Stimulated activated CD8-positive, alpha-beta memory T cell treated with anti-CD3 and anti-CD28 coated beads, Interleukin-4, amount 100 ng/mL, for 48 hours (primary cell): ENCODE measurements at places on chromosomes 1 and 21.

DNA sequence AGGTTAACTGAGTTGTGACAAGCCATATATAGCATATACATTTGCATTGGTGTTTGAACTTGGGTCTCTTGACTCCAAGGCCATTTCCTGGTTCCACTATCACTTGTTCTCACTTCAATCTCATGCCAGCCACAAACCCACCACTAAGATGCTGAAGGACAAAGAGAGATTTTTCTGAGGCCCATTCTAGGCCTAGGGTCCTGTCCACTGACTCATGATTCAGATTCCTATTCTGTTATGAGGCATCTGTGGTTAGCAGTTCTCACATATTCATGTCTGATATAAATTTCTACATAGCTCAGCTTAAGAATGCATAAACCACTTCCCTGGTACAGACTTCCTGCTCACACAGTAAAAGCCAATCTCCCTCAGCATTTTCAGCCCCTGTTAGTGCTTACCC, 326.1 kb upstream of the BEND5 start:
- no peak for DNase-seq

DNA sequence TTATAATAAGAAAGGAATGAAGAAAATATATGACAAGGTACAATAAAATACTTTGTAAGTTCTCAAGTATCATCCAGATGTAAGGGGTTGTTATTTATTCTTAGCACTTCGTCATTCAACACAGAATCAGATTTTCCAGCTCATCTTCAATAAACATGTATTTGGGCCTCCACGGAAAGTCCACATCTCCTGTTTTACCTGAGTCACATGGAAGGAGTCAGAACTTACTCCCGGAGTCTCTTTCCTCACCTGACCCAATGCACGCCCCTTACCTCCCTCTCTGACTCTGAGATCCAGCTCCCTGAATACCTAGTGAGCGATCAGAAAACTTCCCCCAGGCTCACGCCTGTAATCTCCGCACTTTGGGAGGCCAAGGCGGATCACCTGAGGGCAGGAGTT, 1.5 kb upstream of the PMVK start:
- no peak for DNase-seq

DNA sequence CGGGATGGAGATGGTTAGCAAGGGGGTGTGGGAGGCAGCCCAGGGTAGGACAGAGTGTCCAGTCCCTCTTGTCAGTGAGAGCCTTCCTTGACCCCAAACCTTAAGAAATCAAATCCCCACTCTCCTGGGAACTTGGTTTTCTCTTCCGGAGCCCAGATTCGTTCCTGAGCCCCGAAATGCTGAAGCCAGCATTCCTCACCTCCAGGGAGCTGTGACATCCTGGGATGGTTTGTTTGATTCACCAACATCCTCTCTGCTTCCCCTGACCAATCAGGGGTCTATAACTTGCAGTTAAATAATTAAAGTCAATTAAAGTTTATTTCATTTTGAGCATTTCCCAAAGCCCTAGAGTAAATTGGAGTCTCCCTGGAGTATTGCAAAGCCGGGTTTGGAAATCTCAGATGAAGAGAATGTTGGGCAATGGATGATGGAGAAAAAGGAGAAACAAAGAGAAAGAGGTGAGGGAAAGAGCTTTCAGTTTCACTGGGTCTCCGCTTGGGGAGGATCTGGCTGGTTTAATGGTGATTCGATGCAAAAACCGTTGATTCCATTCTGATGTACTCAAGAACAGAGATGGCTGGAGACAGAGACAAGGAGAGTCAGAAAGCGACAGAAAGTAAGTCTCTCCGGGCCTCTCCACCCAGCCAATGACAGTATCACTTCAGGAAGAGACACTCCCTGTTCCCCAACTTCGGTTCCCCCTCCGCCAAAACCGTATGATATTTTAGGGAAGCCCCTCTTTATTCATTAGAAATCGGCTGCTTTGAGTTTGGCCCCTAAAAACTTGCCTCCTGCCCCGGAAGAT, 12.8 kb upstream of the ALX3 start:
- DNase-seq: no peak

GRCh38 chr1:24849672-24850295, 80.3 kb downstream of the RUNX3 start:
- DNase-seq: peak; percentile 45

DNA sequence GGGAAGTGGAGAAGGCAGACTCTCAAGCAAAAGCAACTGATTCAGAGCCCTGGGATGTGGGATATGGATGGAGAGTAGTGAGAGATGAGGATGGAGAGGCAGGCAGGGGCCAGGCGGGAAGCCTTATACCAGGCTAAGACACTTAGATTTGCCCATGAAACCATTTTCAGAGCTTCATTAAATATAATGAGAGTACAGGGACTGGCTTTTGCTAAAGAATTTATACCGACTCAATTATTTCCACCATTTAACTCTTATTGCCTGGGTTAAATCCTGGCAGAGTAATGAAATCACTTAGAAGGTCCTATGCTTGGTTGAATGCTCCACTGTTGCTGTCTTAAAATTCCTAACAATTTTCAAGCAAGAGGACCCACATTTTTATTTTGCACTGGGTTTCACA, 311.7 kb downstream of the KCNH1 start:
- DNase-seq: no peak

GRCh38 chr1:70966018-70966638, 81.5 kb downstream of the PTGER3 start:
- DNase-seq: no peak

DNA sequence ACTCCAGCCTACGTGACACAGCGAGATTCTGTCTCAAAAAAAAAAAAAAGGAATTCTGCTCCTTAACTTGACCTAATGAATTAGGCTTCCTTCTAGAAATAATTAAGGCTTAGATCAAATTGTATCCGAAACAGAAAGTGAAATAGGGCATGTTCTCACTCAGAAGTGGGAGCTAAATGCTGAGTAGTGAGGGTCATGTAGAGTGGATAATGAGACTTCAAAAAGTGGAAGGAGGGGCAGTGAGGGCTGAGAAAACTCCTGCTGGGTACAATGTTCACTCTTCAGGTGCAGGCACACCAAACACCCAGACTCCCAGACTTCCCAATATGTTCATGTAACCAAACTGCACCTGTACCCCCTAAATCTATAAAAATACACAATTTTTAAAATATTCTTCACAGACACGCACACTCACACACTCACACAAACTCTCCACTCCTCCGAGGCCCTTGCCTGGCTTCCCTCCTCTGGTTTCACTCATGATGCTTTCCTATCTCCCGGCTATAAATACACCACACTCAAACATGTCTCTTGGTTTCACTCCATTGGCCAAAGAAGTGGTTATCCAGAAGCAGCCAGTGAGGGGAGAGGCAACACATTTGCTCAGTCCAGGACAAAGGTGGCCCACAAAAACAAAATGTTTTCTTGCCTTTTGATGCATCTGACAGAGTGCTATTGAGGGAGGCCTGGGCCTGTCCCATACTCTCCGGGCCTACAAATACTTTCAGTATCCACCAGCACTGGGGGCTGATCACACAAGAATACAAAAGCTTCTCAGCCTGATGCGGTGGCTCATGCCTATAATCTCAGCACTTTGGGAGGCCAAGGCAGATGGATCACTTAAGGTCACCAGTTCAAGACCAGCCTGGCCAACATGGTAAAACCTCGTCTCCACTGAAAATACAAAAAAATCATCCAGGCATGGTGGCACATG, 249.2 kb downstream of the TOMM20 start:
- DNase-seq: no peak

DNA sequence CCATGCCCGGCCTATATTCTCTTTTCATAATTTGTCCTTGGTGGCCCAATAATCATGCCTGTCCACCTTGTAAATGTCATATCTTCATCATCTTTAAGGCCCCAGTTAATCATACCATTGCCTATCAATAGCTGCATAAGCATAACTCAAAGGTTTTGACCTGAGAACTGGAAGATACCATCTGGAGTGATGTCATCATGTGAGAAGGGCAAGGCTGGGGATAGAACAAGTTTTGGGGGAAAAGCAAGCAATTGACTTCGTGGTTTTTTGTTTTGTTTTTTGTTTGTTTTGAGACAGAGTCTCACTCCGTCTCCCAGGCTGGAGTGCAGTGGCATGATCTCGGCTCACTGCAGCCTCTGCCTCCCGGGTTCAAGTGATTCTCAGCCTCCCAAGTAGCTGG, 6.2 kb downstream of the UBIAD1 start:
- no peak for DNase-seq

DNA sequence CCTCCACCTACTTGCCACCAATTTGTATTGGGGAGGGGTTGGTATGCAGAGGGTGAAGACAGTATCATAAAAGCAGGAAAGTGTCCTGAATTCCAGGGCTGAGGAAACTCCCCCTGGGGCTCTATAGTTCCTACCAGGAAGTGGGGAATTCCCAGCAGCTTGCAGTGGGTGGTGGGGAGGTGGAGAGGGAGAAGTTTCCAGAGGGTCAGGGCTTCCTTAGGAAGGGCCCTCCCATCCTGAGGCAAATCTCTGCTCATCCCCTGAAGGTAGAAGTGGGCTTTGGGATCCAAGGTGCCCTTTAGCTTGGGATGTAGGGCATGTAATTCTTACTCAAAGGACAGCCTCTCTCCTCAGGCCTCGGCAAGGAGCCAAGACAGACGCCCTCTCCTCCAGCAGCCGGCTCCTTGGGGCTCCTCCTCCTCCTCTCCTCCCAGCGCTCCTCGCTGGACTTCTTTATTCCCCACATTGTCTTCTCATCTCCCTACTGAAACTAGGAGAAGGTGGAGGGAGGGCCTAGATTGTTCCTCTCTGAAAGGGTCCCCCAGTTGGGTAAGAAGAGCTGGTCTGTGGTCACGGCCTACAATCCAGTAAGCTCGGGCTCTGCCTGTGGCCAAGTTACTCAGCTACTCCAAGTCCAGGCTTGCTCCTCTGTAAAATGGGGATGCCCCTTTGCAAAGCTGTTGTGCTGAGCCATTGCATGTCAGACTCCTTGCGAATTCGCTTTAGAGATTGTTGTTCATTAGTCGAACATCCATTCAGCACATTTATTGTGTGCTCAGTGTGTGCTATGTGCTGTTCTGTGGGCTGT, 17.9 kb upstream of the CSF1 start:
- no peak for DNase-seq

GRCh38 chr1:29162025-29162424, 19.7 kb downstream of the SRSF4 start:
- DNase-seq: no peak

- no peak for DNase-seq
These were observed 661.8 kb upstream of the PTBP2 start for GRCh38 chr1:96059736-96060135.

DNA sequence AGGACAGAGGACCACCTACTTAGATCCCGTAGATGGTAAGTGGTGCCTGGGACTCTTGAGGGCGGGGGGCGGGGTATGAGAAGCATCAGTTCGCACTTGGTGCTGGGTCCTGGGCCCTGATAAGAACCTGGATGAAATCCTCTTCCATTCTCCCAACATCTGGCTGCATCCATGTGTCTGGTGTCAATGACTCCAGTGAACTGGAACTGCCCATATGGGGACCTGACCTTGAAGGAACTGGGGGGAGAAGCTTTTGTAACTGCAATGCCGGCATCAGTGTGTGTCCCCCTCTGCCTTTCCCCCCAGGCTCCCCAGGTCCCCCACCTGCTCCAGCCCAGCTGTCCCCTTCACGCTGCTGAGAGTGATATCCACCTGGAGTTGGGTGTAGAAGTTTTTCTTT, 49.7 kb upstream of the EPB41 start:
- no peak for DNase-seq

GRCh38 chr1:40303790-40304189, 13.3 kb downstream of the COL9A2 start:
- no peak for DNase-seq

DNA sequence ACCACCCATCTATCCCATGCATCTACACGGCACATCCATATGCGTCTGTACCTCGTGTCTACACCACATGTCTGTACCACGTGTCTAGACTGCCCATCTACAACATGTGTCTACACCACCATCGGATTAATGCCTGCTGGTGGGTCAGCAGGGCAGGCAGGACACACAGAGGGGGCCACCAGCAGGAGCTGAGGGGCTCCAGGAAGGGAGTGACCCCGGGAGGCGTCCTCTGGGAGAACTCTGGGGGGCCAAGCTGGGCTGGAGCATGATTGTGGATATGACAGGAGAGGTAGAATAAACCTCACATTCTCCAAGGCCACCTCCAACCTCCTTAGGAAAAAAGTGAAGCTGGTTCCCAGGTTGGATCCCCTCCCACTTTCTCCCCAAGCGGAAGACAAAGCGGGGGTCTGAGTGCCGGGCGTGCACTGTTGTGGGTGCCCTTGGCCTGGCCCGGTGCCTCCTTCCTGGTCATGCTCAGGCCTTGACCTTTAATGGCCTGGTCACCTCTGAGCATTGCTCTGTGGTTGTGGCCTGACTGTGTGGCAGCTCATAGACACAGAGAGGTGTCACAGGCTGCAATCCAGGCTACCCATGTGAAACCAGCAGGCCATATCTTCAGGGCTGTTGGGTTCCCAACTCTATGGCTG, 881 bp upstream of the ACTRT2 start:
- no peak for DNase-seq

DNA sequence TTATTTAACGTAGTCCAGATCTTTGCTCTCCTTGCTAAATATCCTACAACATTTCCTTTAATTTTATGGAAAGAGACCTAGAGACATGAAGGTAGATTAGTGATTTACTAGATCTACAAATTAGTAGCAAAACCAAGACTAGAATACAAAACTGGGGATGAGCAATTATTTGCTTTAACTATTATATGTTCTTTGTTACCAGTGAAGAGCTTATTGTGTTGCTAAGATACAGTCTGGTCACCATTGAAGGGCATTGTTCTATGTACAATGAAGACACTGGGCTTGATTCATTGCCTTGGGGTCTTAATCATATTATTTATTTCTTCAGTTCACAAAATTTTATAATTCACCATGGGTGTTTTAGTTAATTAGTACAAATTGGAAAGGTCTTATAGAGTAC, 88.3 kb downstream of the S1PR1 start:
- DNase-seq: no peak

DNA sequence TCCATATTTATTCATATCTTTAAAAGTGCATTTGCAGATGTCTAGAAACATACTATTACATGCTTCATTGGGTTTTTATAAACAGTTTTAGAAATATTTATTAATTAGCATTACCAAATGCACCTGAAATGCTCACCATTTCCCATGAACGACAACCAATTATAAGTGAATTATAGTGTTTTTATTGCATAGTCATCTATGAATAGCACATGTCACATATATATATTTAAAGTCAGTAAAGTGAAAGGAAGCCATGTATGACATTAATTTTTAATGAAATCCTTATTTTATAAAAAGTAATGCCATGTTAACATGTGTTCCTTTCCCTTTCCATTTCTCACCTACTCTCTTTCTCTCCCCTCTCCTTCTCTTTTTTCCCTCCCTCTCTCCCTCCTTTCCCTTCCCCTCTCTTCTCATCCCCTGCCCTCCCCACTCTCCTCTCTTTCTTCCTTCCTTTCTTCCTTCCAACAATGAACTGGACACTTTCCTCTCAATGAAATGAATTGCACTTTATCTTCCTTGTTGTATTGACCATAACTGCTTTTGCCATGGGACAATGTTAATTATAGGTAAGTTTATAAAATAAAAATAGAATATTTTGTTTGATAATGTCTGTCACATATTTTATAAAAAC, 179.3 kb downstream of the NCAM2 start:
- DNase-seq: no peak

- no peak for DNase-seq
These were observed 499.6 kb upstream of the C1orf87 start for GRCh38 chr1:60573121-60573520.

GRCh38 chr1:202852163-202852904, 36.6 kb downstream of the RABIF start:
- DNase-seq: peak; percentile 63
